ENCODE measurements at places on chromosomes 4 and X.

GRCh38 chr4:54094451-54094850 lies 5.5 kb upstream of the GSX2 start:
- no peak for DNase-seq

GRCh38 chr4:100306018-100306417 lies 115.8 kb upstream of the DDIT4L start:
- DNase-seq: no peak

DNA sequence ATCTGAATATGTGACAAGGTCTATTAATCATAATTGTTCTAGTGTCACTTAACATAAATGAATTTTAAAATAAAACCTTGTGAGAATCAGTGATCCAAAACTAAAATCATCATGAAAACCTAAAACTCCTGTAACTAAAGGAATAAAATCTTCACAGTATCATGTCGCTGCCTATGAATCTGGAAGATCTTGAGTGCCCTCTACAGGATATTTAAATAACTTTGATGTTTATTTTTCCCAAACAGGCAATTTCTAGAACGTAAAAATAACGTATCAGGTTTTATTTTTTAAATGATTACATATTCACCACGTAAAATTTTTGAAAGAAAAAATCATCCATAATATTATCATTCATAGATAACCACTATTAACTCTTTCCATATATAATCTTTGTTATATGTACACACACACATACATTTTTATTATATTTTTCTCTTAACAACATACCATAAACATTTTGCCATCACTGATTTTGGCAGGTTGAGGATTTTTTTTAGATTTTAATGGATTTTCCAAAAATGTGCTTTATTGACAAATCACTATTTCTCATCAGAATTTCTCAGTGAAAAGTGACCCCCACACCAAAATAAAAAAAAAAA lies 79.6 kb downstream of the COMMD8 start:
- DNase-seq: no peak

DNA sequence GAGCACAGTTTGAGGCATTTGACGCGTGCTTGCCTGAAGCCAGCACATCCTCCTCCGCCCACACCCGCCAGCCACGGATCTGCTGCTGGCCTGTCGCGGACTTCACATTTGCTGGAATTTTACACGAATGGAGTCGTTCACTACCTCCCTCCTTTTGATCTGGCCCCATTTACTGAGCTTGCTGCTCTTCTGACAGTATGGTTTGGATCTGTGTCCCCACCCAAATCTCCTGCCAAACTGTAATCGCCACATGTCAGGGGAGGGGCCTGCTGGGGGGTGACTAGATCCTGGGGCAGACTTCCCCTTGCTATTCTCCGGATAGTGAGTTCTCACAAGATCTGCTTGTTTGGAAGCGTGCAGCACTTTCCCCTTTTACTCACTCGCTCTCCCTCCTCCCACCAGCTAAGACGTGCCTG lies 19.9 kb upstream of the CPLX1 start:
- DNase-seq: no peak

- no peak for DNase-seq
Measured at GRCh38 chr4:15495621-15496020, 25.9 kb downstream of the CC2D2A start.

- no peak for DNase-seq
Measured at GRCh38 chr4:85861064-85861765, 386.3 kb downstream of the ARHGAP24 start.

DNA sequence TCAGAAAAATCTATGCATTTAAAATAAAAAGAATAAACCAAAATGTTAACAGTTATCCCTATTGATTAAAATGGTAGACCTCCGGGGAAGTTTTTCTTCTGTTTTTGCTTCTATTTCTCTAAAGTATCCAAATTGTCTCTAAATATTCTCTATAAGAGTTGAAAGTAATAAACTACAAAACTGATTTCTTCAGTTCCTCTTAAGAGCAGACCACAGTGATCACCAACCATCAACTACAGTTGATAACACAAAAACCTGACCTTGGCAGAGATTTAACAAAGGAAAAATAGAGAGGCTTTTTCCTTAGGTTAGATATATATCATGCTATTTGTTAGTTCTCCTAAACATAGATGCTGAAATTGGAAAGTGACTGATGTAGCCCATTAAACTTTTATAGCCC lies 27.3 kb downstream of the DDX60 start:
- DNase-seq: no peak

DNA sequence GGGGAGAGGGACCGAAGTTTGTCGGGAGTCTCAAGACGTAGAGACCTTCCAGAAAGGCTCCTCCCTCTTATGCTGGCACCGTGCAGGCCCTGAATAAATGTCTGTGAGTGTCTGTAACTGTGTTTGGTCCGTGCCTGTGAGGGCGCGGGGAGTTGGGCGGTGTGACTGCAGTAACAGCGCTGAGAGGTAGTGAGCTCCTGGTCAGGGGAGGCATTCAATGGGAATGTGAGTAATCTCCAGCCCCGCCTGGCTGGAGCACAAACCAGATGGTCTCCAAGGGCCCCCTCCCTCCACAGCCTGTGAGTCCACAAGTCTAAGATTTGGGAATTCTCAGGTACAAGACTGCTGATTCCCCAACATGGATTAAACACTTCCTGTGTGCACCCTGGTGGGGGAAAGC lies 100.0 kb downstream of the HMX1 start:
- DNase-seq: no peak
